HFF-Myc (cell line): ENCODE measurements at places on chromosomes 2 and 18.

GRCh38 chr18:4450065-4450658, 4.9 kb downstream of the DLGAP1 start:
- no peak for DNase-seq

DNA sequence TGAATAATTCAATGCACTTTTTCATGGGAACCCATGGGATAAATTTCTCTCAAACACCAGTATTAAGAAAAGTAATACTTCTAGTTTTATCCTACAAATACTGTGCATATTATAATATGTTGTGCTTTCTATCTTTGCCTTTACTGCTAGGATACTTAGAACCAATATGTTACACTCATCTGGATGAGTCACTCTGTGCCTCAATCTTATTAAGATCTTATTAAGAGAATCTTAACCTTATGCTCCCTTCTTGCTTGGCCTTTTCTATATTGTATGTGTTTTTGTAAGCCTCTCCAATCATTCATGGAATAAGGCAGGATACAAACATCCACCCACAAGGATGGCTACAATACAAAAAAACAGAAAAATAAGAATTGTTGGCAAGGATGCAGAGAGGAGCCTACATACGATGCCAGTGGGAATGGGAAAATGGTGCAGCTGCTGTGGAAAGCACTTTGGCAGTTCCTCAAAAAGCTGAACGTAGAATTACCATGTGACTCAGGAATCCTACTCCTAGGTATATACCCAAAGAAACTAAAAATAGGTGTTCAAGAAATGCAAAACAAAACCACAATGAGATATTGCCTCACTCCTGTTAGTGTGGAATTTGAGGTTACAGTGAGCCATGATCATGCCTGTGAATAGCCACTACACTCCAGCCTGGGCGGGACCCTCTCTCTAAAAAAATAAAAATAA, 10.7 kb upstream of the TWSG1 start:
- DNase-seq, result no peak

GRCh38 chr2:8406271-8406670, 275.6 kb upstream of the ID2 start:
- DNase-seq, result no peak

DNA sequence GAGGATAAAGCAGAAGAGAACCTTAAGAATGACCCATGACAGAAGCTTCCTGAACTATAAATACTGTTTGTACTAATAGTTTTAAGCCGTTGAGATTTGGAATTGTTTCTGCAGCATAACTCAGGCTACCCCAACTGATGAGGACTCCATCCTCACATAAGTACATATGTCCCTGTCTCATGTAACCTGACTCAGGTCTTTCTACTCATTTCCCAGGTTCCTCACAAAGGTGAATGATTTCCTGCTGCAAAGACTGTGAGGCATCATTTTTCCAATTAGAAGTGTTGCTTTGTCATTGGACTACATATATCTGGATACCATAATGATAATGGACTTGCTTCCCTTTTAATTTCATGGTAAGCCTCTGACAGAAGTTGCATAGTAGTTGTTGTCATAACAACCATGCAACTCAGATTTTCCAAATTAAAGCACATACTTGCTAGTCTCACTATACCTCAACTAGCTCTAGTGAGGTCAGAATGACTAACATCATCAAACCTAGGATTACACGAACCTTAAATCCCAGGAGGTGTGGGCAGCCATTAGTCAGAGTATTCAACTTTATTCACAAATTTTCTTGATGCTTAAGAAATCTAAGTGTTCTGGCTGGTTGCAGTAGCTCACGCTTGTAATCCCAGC, 38.0 kb upstream of the NEDD4L start:
- peak; percentile 7 for DNase-seq

GRCh38 chr2:197704434-197705120, 592 bp upstream of the MARS2 start:
- DNase-seq, result no peak

DNA sequence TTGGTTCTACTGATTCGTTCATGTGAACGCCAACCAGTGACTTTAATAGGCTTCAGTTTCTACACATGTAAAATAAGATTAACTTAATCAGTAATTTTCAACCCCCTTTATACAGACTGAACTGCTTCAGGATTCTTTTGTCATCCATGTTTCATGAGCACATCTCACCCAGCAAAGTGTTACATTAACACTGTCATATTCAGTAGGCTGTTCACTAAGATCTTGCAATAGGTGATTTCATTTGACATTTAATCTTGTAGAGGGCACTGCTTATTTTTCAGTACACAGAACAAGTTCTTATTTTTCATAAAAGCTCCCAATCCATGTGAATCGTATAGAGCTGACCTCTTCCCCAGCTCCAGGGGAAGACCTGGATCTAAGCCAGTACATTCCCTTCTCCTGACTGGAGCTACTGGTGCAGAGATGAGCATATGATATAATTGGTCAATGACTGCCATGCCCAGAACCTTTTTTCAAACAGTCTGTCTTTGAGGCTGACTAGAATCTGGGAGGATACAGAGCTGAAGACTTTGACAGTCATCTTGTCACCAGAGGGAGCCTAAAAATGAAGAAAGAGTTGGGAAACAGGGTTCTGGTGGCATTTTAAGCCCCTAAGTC, 72.2 kb upstream of the CHRNA1 start:
- DNase-seq, result peak; percentile 87

- no peak for DNase-seq
Measured at GRCh38 chr2:73937899-73938298, 11.2 kb downstream of the DGUOK start.

- no peak for DNase-seq
Measured at GRCh38 chr2:161412346-161412745, 3.8 kb upstream of the TBR1 start.

DNA sequence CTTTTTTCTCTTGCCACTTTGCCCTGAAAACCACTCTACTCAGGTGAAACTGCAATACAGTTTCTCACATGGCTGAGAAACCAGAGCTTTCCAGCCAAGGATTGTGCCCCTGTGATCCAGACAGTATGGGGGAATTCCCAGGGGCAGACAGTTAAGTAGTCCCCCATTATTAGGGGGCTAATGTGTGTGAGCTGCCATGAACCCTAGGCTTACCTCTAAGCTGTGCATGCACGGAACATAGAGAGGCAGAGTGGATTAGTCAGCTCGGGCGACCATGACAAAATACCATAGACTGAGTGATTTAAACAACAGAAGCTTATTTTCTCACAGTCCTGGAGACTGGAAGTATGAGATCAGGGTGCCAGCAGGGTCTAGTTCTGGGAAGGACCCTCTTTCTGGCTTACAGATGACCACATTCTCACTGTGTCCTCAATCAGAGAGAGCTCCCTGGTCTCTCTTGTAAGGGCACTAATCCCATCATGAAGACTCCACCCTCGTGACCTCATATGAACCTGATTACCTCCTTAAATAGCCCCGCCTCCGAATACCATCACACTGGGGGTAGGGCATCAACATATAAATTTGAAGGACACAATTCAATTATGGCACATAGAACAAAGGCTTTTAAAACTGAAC, 215.1 kb downstream of the EIPR1 start:
- DNase-seq, result no peak

DNA sequence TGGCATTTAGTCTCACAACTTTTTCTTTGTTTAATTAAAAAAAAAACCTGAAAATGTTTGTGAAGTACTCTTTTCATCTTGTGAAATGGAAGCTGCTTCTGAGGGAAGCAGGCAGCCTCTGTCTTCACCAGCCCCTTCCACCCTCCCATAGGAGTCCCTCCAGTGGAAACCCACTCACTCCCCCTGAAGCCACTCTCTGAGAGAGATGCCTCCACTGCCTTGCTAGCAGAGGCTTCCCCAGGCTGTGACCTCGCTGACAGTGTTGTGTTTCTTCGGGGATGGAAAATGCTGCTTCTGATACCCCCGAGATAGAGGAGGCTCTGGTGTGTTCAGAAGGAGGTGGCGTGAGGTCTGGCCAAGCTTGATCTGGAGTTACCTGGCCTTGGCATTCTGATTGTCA, 59.9 kb downstream of the SH3RF3 start:
- DNase-seq, result no peak

DNA sequence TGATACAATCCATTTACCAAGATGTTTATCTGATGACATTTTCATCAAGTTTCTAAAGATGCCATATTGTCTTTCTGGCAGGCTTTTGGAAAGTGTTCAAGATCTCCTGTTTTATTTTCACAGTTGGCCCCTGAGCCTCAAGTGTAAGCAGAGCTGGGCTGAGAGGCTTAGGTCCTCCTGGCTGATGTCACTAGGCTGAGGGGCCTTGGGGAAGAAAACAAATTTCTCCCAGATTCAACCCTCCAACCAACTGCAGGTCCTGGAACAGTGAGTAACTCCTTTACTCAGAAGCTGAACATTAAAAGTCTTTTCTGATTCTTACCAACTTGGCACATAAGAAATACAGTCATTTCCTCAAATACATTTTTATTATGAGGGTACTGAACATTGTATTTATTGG, 14.9 kb upstream of the IL1RL1 start:
- DNase-seq, result no peak

DNA sequence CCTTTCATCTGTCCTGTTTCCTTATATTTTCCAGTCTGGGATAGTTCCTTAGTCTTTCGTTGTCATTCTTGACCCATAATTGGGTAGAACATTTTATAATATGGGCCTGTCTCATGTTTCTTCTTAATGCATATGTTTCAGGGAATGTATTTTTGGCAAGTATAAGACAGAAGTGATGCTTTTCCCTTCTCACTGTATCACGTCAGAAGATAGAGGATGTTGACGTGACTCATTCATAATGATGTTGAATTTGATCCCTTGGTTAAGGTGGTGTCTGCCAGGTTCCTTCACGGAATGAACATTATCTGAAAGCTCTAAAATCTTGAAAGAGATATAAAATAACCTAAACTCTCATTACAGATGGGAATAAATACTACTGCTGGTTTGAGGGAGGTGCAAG, 18.8 kb downstream of the CDH7 start:
- no peak for DNase-seq

DNA sequence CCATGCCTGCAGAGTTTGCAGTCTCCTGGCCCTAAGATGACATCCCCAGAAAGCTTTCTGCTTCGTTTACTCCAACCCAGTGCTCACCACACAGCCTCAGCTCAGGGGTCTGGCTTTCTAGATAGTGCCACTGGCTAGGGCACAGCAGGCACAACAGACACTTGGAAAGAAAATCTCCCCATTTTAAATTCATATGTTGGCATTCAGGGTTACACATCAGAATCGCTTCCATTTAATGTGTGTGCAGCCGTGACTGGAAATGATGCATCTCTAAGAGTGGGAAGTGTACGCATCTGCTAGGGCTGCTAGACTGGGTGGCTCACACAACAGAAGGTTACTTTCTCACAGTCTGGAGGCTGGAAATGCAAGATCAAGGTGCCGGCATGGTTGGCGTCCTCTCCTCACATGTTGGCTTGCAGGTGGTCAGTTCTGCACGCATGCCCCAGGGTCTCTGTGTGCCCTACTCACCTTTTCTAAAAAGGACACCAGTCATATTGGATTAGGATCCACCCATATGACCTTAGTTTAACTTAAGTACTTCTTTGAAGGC, 329.4 kb upstream of the RAB12 start:
- no peak for DNase-seq

- DNase-seq, result no peak
Measured at GRCh38 chr2:200406379-200406778, 99.9 kb downstream of the SPATS2L start.

- no peak for DNase-seq
Measured at GRCh38 chr2:215692387-215693079, 256.7 kb upstream of the FN1 start.

GRCh38 chr2:130729322-130730299, 741 bp downstream of the GPR148 start:
- DNase-seq, result no peak

DNA sequence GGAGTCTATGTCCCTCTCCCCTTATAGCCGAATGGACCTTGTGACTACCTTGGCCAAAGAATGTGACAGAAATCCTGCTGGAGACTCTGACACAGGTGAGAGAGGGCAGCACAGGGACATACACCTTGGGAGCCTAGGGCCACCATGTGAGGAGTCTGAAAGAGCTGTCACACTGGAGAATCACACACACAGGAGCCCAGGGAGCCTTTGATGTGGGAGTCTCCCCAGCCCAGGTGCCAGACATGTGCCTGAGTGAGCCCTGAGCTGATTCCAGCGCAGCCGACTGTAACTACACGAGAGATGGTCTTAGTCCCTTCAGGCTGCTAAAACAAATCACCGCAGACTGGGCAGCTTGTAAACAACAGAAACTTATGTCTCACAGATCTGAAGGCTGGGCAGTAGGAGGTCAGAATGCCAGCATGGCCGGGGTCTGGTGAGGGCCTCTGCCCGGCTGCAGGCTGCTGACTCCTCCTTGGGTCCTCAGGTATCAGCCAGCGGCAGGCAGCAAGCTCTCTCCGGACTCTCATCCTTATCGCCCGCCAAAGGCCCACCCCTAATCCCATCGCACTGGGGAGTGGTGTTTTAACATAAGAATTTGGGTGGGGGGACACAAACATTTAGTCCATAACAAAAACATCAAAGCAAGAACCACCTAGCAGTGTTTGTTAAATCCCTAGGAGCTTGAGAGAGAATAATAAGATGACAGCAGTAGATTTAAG, 63.8 kb upstream of the GPR45 start:
- DNase-seq, result no peak

GRCh38 chr2:105733875-105734274, 10.8 kb upstream of the NCK2 start:
- DNase-seq, result no peak

GRCh38 chr2:102155703-102156515, 13.4 kb downstream of the IL1R1 start:
- no peak for DNase-seq

- DNase-seq, result no peak
Measured at GRCh38 chr2:25419678-25420242, 78.0 kb upstream of the DNMT3A start.

- no peak for DNase-seq
Measured at GRCh38 chr2:241156971-241157441, 6.7 kb downstream of the PPP1R7 start.

DNA sequence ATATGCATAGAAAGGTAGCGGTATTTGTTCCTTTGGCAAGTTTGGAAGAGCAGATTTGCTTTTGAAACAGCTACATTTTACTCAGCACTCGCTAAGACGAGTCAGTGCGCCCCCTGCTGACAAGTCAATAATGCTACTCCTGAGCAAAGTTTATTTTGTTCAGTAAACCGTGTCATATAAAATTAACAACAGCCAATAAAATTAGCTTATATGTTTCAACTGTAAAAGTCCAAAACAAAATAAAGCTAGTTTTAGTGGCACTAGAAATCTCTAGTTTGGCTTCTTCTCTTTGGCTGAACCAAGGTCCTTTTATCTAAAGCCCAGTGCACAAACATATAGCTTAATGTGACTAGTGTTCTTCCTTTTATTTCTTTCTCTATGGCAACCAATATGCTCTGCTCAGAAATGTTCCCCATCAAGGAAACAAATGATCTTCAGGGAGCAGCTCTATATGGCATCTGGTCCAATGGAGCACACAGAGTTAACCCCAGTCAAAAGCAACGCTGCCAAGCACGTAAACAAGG, 4.2 kb upstream of the POU3F3 start:
- DNase-seq, result peak; percentile 12

- no peak for DNase-seq
Measured at GRCh38 chr18:5515011-5515784, 28.6 kb downstream of the EPB41L3 start.

DNA sequence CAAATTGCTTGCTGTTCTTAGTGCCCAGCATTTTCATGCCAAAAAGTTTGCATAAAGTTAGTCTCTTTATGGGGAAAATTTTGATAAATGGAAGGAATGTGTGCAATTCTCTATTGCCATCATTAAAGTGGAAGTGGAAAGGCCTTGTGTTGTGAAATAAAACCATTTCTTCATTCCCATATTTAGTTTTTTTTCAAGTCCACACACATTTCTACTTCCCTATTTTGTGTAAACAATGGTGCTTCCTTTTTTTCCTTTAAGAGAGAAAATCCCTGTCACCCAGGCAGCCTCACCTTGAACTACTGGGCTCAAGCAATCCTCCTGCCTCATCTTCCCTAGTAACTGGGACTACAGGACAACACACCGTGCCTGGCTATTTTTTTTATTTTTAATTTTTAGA, 42.3 kb upstream of the NCOA1 start:
- no peak for DNase-seq
